ENCODE measurements at places on chromosomes 7 and 10. TPM values are rescaled to one million over a fixed set of nuclear protein-coding genes. Genes with fewer than 3 reads are reported as not detected.

DNA sequence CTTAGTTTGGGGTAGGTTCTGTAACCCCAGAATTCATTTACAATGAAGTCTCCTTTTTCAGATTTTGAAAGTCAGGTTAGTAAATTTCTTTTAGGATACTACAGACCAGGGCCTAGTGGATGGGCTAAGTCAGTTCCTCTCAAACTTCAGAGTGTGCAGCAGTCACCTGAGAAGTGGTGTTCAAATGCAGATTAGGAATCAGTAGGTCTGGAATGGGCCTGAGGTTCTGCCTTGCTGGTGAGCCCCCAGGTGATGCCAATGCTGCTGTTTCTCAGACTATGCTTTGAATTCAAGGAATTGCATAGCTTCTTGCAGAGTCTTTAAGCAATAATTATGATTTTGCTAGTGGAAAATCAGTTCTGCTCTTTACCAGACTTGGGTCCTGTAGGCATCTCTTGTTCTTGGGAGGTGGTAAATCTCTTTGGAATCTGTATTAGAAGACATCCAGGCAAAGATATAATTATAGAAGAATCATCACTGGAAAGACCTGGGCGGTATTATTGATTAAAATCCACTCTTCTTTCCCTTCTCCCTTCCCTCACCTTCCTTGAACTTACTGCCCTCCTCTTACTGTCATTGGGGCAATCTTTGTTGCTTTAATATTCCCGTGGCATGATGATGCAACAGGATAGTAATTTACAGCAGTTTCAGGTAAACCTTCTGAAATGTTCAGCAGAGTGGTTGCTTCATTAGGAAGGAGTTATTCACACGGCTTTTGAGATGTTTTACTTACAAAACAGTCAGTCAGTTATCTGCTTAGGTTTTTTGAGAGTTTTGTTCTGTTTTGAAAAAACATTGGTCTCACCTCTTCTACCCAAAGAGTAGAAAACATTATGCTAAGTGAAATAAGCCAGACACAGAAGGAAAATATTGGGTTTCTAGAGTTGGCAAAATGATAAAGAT lies 87.2 kb downstream of the NRF1 start:
- DNase-seq = no peak

Gene ANKRD1
- 0.19 TPM for total RNA-seq

Gene LIPM
- total RNA-seq = not detected

GRCh38 chr10:78648256-78648860 lies 420.4 kb upstream of the ZMIZ1 start:
- no peak for DNase-seq

DNA sequence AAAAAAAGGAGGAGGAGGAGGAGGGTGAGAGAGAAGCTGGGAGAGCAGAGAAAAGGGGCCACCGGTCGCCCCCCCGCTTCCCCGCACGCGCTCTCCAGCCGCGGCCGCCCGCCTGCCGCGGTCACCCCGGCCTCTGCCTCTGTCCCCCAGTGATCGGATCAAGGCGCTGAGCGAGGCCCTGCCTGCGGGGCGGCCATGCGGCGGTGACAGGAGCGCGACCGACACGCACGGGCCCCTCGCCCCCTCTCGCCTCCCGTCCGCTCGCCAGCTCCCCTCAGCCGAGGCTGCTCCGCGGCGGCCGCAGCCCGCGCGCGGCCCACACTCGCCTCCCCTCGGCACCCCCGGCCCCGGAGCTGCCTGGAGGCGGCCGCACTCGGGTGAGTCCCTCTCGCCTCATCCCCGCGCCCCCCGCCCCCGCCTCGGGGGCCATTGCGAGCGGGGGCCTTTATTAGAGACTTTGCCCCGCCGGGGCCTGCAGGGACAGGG lies at the start of gene GTF2I:
TSS of gene GTF2I (plus strand) at position 27 of the 486 bp plus-strand sequence. CDS start 31,411 bp downstream, outside the sequence.
- DNase-seq = no peak

- DNase-seq = no peak
These were observed 326.5 kb downstream of the THSD7A start for GRCh38 chr7:11505471-11505985.

Gene ACHE
- 1.3 TPM for total RNA-seq

GRCh38 chr10:76647301-76647700 lies 990.3 kb downstream of the KCNMA1 start:
- DNase-seq = no peak

GRCh38 chr10:4189281-4189680 lies 404.3 kb upstream of the KLF6 start:
- no peak for DNase-seq

GRCh38 chr7:85405016-85405902 lies 218.4 kb upstream of the SEMA3D start:
- DNase-seq = no peak

- DNase-seq = no peak
These were observed 143.2 kb downstream of the JAZF1 start for GRCh38 chr7:28037220-28038010.

Gene NUPR2
- total RNA-seq = not detected

GRCh38 chr7:158779061-158780000 lies 50.0 kb downstream of the ESYT2 start:
- no peak for DNase-seq

DNA sequence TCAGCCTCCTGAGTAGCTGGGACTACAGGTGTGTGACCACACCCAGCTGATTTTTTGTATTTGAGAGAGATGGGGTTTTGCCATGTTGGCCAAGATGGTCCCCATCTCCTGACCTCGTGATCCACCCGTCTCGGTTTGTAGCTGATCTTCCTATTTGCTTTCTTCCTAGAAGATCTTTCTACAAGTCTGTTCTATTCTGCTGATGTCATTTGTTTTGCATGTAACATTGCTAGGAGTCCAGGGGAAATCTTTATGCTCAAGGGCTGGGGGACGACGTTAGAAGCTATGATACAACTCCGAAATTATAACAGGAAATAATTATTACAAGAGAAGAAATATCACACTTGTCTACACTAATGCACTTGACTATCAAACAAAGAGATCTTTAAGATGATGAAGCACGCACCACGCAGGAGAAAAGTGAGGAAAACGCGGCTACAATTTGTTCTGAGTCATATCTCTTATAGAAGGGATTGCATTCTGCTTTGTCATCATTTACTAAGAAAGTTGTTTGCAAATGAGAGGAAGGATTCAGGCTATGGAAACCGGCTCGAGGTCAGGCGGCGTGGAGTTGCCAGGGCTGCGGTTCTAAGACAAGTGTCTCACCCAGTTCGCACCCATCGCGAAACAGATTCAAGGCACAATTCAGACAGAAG lies 103.0 kb upstream of the CARD11 start:
- no peak for DNase-seq

- no peak for DNase-seq
These were observed 69.4 kb upstream of the PDLIM1 start for GRCh38 chr10:95360122-95360714.

Gene ASAH2B
- 2.5 TPM for total RNA-seq

DNA sequence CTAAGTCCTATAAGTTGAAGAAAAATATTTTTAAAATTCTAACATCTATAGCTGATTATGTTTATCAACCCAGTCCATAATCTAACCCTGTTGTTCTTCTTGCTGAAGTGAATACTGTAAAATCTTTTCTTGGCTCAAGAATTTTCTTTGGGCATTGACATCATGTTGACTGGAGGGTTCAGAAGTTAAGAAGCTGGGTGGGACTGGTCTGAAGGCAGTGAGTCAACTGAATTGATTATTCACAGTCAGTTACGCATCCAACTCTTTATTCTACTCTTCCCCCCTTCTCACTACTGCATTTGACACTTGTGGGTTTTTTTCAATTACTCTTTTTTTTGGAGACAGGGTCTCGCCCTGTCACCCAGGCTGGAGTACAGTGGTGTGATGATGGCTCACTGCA lies 31.0 kb downstream of the DENND2A start:
- DNase-seq = no peak

DNA sequence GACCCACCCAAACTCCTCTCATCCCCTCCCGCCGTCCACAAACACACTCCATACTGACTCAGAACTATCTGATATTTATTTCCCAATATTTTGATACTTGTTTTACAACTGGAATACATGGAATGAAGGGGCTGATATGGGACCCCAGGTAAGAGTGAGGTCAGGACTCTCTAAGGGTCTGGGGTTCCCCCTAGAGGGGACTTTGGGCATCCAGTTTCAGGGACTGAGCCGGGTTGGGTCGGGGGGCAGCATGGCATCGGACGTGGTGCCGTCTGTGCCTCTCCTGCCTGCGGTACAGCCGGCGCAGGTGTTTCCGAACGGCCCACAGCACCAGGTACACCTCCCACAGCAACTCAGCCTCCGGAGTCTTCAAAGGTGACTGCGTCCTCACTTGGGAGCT lies 7.5 kb downstream of the SPACDR start:
- DNase-seq = no peak

- DNase-seq = peak; percentile 11
These were observed 708 bp downstream of the UBN2 start for GRCh38 chr7:139231513-139232376.

DNA sequence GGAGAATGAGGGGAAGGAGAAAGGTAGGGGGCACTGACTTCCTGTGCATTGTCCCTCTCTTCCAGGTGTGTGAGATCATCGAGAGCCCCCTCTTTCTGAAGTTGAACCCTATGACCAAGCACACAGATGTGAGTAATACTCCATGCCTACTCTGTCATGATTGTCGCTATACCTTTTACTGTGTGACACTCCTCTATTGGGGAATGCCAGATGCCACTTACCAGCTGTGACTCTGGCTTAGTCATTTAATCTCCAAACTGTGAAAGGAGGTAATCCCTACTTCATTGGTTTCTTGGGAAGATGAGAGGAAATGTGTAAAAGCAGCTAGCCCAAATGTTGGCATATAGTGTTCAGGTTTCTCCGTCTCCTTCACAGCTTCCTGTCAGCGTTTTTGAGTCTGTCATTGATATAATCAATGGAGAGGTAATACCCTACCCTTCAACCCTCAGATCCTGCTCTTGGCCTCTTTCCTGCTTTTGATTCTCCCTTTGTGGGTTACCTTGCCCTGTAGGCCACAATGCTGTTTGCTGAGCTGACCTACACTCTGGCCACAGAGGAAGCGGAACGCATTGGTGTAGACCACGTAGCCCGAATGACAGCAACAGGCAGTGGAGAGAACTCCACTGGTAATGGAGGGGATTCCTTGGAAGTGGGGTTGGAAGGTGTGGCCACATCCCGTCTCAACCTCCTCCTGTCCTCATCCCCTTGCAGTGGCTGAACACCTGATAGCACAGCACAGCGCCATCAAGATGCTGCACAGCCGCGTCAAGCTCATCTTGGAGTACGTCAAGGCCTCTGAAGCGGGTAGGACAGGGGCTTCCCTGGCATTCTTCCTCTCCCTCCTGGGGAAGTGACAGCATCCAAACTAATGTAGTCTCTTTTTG lies 2.0 kb downstream of the COPS6 start:
- DNase-seq = no peak

GRCh38 chr10:24858288-24859270 lies 93.8 kb downstream of the PRTFDC1 start:
- DNase-seq = no peak

- no peak for DNase-seq
These were observed 78.7 kb downstream of the ARHGAP22 start for GRCh38 chr10:48526011-48526821.

- no peak for DNase-seq
These were observed 3.1 kb downstream of the MEPCE start for GRCh38 chr7:100432621-100433275.

- DNase-seq = no peak
These were observed 49.6 kb downstream of the EXOC6 start for GRCh38 chr10:92897916-92898315.

Gene GFRA1
- total RNA-seq = 1.2 TPM

Gene AGR2
- 13.7 TPM for total RNA-seq

GRCh38 chr10:13978533-13979115 lies 352.1 kb downstream of the FRMD4A start:
- DNase-seq = no peak

Gene ZNF117
- total RNA-seq = 4.2 TPM

- no peak for DNase-seq
These were observed 35.0 kb upstream of the SRI start for GRCh38 chr7:88254721-88255424.

Gene TRIM74
- 0.32 TPM for total RNA-seq

Gene PLEKHS1
- 7.9 TPM for total RNA-seq

Gene BMPER
- total RNA-seq = 0.39 TPM

Gene HTR5A
- total RNA-seq = not detected

DNA sequence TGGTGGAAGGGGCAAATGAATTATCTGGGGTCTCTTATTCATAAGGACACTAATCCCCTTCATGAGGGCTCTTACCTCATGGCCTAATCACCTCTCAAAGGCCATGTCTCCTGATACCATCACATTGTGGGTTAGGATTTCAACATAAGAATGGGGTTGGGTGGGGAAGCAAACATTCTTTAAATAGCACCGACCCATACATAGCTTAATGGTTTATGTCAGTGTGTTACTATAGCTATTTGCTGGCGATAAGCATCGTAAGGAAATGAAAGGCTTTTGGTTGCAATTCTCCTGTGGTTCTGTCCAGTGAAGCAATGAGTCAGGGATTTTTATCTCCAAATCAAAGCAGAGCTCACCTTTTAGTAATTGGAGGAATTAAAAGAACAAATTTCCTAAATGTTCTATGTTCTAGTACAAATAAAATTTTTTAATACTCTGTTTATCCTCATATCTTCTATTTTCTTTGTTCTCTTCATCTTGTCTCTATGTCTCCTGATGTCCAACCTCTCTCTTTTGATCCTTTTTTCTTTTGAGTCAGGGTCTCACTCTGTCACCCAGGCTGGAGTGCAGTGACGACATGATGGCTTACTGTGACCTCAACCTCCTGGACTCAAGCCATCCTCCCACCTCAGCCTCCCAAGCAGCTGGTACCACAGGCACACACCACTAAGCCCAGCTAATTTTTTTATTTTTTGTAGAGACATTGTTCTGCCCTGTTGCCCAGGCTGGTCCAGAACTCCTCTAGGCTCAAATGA lies 57.0 kb upstream of the GLCCI1 start:
- no peak for DNase-seq

DNA sequence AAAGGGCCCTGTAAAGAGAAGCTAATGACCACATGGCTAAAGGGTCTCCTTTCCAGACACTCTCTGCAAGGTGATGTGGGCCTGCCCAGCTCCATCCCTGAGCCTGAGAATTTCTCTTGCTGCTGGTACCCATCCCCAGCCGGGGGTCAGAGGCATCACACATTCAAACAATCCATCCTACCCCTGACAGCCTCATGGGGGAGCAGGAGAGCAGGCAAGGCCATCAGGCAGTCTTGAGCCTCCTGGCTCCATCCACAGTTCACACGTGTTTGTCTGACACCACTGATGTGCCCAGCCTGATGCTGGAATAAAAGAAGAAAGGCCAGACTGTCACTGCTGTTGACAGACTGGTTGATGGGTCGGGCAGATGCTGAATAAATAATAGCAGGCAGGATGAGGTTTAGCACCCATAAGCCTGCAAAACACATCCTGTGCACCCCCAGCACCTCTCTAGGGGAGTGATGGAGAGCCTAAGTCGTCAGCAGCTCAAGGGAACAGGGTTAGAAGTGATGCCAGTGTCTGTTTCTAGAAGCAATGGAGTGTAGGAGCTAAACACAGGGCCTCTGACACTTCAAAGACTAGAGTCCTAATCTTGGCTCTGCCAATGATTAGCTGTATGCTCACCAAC lies 43.5 kb downstream of the TLL2 start:
- DNase-seq = no peak

DNA sequence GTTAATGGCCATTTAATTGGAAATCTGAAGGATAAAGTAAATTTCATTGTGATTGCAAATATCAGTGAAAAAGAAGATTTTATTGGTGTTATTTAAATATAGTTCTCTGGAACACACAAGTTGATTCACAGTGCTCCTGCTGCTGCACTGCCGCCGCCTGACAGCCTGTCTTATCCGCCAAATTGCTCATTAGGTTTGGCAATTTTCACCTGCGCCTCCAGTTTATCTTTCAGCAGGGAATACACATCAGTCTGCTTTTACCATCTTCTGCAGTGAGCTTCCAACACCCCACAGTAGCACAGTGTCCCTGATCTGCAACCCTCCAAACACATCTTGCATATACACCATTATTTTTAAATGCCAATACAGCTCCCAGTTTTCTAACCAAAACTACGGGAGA lies 308.3 kb downstream of the PARD3 start:
- DNase-seq = no peak
